Adipocyte (in vitro differentiated cells): ENCODE measurements at places on chromosomes 5 and 9.

GRCh38 chr5:9168791-9169556 lies 376.9 kb downstream of the SEMA5A start:
- no peak for DNase-seq

DNA sequence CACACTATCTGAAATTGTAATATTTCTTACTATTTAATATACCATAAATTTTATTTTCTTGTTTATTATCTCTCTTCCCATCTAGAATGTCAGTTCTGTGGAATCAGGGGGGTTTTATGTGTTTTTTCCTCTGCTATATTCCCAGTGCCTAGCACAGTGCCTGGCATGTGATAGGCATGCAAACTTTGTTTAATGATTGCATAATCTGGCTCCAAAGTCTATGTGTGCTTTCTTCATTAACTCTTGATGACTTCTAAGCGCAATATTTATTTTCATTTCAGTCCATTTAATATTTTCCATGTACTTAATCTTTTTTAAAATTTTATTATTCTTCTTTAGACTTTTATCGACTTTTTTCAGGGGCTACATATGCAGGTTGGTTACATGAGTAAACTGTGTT lies 60.4 kb upstream of the CDK5RAP2 start:
- no peak for DNase-seq

DNA sequence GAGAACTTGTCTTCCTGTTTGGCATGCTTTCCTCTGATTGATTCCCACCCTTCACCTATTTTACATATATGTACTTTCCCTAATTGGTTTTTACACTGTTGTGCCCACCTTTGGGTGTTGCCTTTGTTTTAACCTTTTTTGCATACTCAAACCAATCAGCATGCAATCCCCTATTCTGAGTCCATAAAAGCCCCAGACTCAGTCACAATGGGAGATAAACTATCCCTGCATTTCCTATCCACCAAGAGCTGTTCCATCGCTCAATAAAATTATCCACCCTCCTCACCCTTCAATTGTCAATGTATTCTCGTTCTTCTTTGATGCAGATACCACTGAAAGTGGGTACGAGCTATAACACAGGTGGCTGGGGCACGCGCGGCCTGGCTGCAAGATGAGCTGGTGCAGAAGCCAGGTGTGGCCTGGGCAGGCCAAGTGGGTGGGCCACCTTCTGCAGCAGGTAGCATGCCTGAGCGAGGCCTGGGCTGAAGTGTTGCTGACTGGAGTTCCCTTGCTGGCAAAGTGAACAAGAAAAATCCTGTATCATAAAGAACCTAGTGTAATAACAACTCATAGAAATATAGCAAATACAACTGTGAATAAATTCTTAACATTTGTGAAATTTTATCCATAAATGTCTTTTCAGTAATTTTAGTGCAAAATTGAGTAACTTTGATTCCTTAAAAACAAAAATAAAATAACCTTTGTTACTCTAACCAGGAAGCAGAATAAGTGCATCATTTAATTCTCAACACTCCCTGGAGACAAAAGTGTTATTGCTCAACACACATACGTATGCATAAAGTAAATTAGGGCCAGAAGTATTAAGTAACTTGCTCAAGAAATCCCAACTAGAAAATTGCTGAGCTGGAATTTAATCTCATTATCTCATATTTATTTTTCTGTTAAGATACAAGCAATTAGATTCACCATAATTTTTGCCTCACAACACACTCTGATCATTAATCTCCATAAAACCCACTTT lies 685.3 kb upstream of the EDIL3 start:
- DNase-seq, result peak; percentile 72

DNA sequence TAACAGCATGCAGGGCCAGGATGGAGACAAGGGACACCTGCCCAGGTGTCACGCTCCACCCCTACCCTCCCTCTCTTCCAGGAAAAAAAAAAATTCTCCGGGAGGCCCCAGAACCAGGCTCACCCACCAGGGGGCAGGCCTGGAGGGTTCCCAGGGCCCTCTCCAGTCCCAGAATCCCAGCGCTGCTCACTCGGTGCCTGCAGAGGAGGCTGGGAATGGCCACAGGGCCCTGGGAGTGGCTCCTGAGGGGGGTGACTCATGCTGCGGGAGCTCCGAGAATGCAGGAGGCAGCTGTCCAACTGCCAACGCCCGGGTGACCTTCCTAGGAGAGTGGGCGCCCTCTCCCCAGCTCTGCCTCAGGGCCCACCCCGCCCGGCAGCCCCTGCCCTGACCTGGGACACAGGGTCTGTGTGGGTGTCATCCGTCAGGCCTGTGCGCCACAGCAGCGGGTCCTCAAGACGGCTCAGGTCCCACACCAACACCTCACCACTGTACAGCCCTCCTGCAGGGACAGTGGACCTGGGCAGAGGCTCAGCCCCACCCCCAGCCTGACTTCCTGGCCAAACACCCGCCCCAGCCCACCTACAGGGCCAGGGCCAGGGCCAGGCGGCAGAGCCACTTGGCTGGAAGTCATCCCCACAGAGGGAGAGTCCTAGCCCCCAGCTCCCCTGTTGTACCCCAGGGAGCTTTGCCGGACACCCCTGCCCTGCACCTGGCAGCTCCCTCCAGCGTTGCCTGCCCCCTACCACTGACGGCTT lies 21.2 kb downstream of the DYNC2I2 start:
- DNase-seq, result peak; percentile 98

DNA sequence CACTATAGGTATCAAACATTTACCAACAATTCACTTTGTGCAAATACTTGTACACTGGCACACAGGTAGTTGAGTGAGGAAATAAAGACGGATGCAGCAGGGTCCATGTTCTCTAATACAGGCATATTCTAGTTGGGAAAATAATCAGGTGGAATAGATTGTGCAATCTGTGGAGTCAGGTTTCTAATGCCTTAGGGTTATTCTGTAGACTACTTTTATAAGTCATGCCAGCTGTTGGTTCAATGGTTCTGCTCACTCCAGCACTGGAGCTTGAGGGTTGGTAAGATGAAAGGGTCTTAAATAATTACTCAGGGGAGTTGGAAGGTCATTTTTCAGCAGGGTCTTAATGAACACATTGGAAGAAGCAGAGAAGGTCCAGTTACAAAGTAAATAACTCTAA lies 690.3 kb upstream of the DMAC1 start:
- no peak for DNase-seq

- DNase-seq, result peak; percentile 79
These were observed 5.3 kb downstream of the SLC36A3 start for GRCh38 chr5:151298063-151298855.

GRCh38 chr9:126020836-126021235 lies 273.7 kb downstream of the PBX3 start:
- no peak for DNase-seq

DNA sequence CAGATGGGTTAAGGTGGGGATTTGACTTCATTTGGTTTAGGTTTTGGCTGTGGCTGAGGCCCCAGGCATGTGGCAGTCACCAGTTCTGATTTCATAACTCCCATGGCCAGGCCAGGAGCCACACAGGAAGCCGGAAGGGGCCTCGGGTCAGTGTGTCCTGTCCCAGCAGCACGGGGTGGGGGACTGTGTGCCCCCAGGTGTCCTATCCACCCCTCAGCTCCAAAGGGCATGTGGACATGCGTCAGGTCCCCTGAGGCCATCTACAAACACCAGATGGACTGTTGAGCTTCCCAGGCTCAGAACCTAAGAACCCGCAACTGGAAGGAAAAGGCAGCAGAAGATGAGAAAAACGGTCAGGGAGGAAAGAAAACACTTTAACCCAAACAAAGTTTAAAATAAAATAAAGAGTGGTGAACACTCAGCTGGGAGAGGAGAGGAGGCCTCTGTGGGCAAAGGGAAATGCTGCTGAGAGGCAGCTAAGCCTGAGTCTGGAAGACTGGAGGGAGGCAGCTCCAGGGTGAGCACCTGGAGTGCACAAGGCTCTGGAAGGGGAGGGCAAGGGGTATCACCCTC lies 260.8 kb downstream of the AUH start:
- DNase-seq, result no peak

- no peak for DNase-seq
These were observed 5.2 kb downstream of the STRBP start for GRCh38 chr9:123263227-123263626.

DNA sequence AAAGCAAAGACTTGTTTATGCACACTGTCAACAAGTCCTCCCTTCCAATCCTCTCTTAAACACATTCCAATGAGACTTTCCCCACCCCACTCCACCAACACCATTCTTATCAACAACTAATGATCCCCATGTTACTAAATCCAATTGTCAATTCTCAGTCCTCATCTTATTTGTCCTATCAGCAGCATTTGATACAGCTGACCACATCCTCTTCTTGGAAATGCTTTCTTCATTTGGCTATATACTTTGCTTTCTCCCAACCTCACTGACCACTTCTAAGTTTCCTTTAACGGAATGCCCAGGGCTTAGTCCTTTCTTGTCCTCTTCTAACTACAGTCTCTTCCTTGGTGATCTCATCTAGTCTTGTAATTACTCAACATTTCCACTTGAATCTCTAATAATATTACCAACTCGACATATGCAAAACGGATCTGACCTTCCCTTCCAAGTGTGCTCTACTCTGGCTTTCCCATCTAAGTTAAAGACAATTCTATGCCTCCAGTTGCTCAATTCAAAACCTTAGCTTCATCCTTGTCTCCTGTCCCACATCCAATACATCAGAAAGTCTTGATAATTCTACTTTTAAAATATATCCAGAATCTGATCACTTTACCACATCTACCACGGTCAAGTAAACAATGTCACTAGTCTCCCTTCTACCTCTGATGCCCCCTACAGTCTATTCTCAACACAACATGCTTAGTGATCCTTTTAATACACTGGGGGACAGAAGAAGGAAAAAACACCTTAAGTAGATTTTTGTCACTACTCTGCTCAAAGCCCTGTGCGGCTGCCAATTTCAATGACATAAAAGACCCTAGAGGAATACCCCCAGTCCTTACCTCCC lies 25.5 kb downstream of the AGTPBP1 start:
- no peak for DNase-seq

- DNase-seq, result peak; percentile 99
These were observed at the start of gene COL5A1 for GRCh38 chr9:134641173-134641989. Gene COL5A1, plus strand, starts transcription at chr9:134641803. Its CDS starts 385 bp downstream, at chr9:134642188.

DNA sequence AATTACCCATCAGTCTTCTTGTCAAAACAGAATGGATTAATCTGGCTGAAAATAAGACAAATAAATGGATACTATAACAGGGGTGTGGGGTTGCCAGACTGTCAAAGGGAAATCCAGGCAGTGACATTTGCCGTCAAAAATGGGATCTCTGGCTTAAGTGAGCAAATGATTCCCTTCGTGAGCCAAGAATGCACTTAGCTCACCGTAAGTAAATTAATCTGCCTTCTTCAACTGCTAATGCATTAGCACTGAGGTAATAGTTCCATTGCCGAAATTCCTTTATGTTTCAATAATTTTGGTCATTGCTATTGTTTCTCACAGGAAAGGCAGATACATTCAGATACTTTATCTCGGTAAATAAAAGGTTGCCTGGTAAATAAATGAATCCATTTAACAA lies 377.8 kb downstream of the KIAA0825 start:
- DNase-seq, result no peak

- no peak for DNase-seq
These were observed 211.4 kb downstream of the CHSY3 start for GRCh38 chr5:130115686-130116085.

DNA sequence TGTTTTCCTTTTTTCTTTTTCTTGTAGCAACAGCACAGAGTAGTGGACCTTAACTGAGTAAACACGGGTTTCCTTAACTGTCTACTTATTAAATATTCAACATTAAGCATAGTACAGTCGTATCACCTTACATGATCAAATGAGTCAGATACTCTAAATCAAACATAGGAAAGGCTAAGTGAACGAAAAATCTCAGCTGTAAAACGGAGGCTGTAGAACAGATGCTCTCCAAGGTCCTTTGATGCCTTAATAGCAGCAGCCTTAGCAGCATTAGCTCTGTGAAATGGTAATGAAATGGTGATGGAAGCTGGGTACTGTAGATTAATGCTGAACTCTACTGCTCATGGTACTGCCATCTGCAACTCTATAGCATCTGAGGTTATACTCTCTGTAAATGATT lies 1433.3 kb upstream of the C9orf72 start:
- DNase-seq, result no peak

DNA sequence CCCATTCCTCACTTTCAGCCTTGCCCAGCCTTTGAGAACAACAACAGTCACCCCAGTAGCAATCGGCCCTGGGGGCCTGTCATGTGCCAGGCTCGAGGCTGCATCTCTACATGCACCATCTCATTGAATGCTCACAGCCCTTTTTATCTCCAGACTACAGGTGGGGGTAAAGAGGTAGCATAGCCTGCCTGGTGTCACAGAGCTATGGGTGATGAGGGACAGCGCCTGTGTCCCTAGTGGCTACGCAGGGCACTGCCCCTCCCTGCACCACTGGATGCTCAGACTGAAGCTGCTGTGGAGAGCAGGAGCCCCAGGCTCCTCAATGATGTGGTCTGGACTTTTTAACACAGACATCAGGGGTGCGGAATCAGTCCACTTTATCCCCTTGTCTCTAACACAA lies 2.8 kb downstream of the CAMK2A start:
- no peak for DNase-seq

DNA sequence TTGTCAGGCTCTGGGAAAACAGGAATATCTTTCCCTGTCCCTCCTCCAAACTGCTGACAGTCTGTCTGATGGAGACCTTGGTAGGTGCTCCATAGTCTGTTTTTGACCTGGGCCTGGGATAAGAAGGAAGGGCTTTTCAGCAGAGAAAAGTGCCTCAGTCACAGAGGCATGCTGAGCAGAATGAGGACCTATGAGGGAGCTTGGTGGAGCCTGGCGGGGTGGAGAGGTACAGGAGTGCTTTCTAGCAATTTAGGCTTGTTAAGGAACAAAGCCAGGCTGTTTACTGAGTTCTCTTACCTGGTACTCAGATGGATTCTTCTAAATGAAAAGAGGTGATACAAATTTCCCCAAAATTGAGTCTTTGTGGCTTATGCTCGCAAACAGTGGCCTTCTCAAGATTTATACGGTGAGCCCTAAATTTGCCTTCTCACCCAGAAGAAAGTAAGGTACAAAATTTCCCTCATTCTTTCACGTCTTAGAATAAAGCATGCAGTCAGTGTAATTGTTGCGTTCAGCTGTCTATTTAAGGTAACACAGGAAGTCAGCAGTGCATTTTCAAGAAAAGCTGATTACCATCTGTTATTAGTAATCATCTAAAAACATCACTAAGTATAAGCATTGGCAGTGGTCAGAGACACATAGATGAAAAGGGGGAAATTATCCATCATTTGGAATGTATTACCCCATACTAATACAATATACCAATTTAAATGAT lies 28.6 kb upstream of the IL13 start:
- no peak for DNase-seq

DNA sequence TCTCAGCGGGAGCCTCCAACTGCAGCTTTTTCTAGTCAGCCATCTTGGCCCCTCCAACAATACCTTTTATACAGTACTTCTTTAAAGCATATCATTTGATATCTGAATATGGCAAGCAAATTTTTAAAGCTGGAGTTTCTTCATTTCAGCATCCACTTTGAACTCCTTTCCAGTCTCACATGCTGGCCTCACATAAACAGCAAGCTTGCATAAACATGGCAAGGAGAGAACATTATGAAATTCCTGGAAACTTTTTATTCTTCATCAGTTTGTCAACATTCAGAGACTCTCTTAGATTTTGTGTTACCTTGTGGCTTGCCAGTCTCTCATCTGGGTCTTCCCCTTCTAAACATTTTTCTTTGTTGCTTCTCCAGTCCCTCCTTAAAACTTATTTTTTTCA lies 745.3 kb downstream of the NR2F1-AS1 start:
- peak; percentile 36 for DNase-seq

GRCh38 chr5:29720954-29721353 lies 1472.5 kb upstream of the CDH6 start:
- no peak for DNase-seq

GRCh38 chr5:18566671-18567070 lies 932.4 kb downstream of the TAF11L14 start:
- no peak for DNase-seq

- peak; percentile 92 for DNase-seq
These were observed 21.3 kb downstream of the NREP start for GRCh38 chr5:111735583-111736270.
